ENCODE measurements at places on chromosomes 1 and 21.
A peak's percentile ranks its signal among the peaks of the same experiment; 100 is the strongest.

DNA sequence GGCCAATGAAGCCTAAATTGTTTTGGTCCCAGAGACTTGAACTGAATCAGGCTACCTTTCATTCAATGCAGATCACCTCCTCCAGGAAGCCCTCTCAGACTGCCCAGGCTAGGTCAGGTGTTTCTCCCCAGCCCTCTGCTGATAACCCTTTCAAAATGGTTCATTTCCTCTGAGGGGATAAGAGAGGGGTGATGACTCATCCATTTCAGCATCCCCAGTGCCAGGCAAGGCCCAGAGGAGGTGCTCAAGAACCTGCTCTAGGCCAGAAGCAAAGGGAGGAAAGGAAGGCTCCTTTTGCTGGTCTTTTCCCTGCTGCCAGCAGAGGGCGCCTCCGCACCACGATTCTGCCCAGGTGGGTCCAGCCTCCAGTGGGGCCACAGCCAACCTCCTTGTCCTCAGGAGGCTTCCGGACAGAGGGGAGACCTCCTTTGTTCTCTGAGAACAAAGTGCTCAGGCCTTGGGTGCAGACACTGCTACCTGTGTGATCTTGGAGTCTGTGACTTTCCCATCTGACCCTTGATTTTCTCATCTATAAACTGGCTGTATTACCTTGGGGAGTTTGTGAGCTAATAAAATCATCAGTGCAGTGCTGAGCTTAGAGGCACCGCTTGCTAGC, 45.3 kb upstream of the ARHGEF10L start:
- peak; percentile 51 for DNase-seq

DNA sequence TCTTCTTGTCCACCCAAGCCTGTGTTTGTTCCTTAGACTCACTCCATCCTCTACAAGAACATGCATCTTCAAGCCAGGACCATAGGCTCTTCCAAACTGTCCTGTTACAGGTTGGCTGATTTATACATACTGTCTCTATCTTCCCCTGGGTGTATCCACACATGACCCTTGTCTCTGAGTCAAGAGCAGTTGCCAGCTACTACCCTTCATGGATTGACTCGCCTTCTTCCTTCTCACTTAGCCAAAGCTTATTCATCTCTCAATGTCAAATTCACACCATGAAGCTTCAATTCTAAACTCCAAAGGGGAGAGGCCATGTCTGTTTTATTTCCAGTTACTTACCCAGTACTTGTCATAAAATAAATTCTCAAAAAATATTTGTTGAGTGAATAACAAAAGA, 64.1 kb upstream of the CACHD1 start:
- no peak for DNase-seq

DNA sequence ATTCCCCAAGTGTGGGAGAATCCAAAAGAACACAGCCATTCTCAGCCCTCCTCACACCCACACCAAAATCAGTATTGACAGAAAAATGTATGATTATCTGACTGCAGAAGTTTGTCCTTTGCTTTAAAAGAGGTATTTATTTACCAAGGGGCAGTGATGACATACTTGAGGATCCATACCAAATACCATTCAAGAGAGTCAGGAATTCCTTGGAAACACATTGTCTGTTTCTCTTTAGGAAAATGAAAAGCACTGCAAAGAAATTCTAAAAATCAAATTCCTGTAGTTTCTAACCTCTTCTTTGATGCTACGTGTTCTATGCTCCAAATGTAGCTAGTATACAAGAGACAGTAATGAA, 509.6 kb upstream of the CXADR start:
- DNase-seq: no peak

DNA sequence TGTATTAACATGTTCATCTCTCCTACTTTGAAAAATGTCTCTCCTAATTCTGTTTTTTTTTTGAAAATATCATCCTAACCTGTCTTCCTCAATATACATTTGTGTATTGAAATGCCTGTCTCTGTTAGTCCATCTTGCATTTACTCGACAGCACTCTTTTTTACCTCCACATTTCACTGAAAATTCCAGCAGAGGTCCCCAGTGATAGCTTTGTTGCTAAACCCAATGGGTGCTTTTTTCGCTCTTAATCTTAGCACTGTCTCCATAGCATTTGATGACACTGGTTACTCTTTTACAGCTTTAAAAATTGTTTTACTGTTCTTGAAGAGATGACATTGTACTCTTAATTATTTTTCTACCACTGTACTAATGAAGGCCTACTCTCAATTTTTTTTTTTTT, 10.8 kb downstream of the OSBPL9 start:
- DNase-seq: no peak

GRCh38 chr1:35894183-35894582, 11.2 kb downstream of the AGO1 start:
- no peak for DNase-seq

- no peak for DNase-seq
These were observed 110.0 kb downstream of the SMYD3 start for GRCh38 chr1:246397046-246397445.

GRCh38 chr1:240763771-240764170, 151.8 kb upstream of the GREM2 start:
- no peak for DNase-seq

DNA sequence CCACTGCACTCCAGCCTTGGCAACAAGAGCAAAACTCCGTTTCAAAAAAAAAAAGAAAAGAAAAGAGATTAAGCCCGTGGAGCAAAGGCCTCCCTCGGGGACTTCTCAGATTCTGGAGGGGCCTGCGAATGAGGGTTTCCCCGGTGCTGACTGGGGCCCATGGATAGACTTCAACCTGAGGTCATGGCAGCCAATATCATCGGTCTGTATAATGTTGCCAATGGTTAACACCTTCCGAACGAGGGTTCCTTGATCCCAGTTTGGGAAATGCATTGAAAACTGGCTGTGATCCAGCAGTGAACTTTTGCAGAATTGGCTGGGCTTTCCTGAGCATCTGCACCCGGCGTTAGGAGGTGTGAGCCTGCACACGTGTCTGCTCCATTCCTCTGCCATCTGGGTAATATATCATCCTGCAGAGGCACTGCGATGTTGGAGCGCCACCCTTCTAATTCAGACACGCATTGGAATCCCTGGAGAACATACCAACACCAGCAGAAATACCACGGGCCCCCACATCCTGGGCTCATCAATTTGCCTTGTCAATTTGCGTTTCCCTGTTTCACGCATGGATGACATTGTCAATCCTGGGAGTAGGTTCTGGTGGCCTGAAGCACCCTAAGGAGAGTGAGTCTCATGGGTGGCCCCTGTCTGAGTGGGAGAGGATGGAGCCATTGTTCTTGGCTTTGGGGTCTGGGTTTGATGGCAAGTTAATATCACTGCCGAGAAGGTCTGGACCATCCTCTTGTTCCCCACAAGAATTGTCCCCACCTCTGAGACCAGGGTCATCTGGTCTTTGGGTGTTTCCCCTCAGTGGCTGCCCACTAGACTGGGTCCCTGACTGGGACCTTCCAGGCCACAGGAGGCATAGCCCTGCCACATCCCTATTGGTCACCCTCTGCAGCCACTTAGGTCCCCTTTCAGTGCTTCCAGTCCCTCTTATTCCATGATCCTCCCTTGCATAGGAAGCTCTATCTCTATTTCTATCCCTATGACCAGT, 441.0 kb downstream of the PTPRU start:
- DNase-seq: no peak

GRCh38 chr1:152679459-152679858, 4.4 kb downstream of the LCE2C start:
- DNase-seq: no peak

DNA sequence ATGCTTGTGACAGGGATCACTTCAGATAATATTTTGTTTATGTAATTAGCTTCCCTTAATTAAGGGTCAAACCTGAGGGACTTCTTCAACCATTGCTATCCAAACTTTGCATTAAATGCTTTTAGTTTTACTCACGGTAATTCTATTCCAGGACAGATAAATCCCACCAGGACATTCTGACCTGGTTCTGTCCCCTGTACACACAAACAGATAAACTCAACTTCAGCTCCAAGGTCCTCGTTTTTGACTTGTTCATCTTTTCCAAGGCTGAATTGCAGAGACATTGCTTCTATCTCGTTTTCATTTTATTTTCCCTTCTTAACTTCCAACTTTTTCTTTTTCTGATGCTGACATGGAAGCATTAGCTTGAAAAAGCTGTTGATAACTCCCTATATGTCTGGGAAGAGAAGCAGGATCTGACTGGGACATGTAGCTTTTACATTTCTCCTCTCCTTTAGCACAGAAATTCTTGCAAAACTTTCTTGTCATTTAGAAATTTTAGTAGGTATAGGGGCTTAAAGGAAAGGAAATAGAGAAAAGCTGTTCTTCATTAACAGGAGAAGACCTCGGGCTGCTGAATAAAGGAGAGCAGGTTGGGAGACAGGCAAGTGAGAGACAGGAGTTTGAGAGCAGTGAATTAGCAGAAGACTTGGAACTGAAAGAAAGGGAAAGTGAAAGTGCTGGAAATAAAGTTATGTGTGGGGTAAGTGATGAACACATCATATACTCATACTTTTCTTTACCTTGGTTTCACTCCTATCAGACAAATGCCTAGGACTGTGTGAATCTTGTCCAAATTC, 231.7 kb upstream of the B3GALT2 start:
- no peak for DNase-seq

- peak; percentile 48 for DNase-seq
These were observed 161.8 kb upstream of the IRF2BP2 start for GRCh38 chr1:234771642-234772344.

DNA sequence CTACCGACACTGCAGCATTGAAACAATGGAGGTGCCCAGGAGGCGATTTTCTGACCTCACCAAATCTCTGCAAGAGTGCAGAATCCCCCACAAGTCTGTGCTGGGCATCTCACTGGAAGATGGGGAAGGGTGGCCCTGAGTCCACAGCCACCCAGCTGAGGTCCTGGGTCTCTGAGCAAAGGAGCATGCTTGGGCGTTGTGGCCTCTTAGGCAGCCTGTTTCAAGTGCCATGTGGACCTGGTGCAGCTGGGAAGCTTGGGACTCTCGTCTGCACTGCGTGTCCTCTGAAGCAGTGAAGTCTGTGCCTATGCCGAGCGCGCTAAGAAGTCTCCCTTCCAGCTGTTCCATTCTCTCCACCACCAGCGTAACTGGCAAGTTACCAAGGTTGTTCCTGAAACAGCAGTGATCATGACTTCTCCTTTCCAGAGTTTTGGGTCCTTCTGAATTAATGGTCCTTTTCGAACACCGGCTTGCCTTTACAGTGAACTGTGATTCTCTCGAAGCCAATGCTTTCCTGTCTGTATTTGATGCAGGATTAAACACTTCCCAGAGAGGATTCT, 5.0 kb upstream of the PLA2G2C start:
- DNase-seq: no peak

Measured in NCI-H2029 (cell line).